ENCODE measurements at places on chromosomes 7 and 10.

GRCh38 chr7:55641811-55642210 is 69.5 kb upstream of the VOPP1 start:
- DNase-seq: no peak

DNA sequence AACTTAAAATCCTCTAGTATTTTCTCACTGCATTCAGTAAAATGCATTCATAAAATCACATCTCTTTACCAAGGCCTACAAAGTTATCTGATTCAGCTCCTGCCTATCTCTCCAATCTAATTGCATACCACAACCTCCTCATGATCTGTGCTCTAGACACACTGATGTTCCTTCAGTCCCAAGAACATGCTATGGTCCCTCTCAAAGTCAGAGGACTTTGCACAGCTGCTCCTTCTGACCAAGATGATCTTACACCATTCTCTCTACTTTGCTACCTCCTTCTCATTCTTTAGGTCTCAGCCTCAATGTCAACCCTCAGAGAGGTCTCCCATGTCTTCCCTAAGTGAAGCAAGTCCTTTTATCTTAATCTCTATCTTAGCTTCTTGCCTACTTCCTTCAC is 45.5 kb downstream of the CAV1 start:
- no peak for DNase-seq

- no peak for DNase-seq
These were observed 262.0 kb upstream of the CSTF2T start for GRCh38 chr10:51961401-51961800.

DNA sequence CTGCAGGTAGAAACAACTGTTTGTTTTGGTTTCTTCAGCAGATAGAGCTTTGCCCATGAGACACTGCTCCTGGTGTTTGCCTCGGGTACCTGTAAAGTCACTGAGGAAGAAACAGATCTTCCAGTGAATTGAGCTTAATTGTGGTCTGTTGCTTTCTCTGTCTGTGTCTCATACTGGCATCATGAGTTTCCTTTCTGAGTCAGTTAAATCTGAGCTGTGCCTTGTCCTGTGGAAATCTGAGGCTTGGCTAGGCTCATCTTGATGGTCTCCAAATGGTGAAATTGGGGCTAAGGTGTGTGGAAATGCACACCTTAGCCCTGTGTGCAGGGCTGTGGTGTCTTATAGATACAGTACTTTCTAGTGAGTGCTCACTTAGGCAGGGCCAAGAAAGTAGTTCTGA is 67.4 kb downstream of the GBF1 start:
- no peak for DNase-seq

DNA sequence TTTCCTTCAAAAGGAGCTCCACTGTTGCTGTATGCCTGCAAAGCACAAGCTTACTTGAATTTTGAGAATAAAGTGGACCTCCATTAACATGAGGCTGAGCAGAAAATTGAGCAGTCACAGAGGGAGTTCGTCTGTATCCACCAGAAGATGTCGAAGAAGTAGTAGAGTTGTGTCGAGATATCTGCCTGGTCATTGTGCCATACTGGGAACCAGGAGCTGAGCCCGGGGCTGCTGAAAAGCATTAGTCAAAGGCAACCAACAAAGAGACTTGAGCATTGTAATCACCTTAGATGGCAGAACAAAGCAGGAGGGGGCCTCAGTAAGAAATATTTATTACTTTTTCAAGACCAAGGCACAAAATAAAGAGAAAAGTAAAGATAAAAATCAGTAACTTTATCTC is 61.5 kb downstream of the PDSS1 start:
- no peak for DNase-seq

GRCh38 chr10:11553773-11554381 is 57.6 kb downstream of the USP6NL start:
- DNase-seq: no peak

DNA sequence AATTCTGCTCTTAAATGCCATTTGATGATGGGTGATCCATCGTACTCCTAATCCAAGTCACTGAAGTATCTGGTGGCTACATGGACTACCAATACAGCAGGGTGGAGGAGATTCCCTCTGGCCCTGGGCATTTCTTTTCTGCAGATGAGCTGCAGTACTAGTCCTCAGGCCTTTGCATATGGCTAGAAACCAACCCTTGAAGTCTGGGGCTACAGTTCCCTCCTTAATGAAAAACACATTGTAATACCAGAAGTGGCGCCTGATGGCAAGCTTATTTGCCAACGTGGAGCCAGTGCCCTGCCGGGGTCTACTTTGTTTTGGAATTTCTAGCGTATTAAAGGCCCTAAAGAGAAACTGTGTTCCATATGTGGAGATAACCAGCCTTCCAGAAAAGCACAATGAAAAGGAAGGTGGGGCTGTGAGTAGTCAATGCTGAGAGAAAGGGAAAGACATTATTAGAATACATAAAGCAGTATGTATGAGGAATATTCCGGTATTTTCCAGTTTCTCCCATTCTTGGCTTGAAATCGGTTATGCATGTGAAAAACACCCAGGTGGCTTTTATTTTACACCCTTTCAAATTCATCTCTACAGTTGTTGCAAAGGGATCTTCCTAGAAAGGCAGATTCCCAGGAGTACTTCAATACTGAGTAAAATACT is 368.8 kb downstream of the PRPF18 start:
- DNase-seq: no peak

GRCh38 chr7:27739301-27739908 is 557 bp upstream of the TAX1BP1 start:
- DNase-seq: no peak

GRCh38 chr7:140285938-140286337 is 109.2 kb upstream of the KDM7A start:
- no peak for DNase-seq

- no peak for DNase-seq
These were observed 191.1 kb upstream of the SLC26A5 start for GRCh38 chr7:103637094-103637493.

- no peak for DNase-seq
These were observed 66.5 kb downstream of the SRI start for GRCh38 chr7:88153378-88153777.

Data from activated CD8-positive, alpha-beta memory T cell treated with anti-CD3 and anti-CD28 coated beads for 48 hours (primary cell).